GM13976 (cell line): ENCODE measurements at places on chromosomes 5 and 9.

DNA sequence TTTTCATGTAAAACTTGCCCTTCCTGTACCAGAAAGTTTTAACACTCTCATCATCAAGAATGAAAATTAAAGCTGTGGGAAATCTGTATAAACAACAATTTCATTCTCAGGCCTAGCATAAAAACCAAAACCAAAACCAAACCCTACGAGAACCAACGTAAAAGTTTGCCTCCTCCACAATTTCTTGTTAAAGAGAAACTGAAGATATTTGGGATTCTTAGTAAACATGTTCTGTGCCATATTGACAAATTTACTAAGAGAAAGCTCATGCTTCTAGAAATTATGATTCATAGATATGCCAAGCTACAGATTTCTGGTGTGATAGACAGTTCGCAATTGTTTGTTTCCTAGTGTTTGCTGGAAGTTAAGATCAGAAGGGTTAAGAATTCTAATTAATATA lies 801.0 kb upstream of the NUDT12 start:
- DNase-seq = no peak

- DNase-seq = no peak
Measured at GRCh38 chr5:132828846-132829494, 1.5 kb downstream of the SHROOM1 start.

- DNase-seq = no peak
Measured at GRCh38 chr9:134247918-134248631, 78.2 kb upstream of the RXRA start.

- no peak for DNase-seq
Measured at GRCh38 chr5:168766426-168766700, 187.2 kb upstream of the PANK3 start.

DNA sequence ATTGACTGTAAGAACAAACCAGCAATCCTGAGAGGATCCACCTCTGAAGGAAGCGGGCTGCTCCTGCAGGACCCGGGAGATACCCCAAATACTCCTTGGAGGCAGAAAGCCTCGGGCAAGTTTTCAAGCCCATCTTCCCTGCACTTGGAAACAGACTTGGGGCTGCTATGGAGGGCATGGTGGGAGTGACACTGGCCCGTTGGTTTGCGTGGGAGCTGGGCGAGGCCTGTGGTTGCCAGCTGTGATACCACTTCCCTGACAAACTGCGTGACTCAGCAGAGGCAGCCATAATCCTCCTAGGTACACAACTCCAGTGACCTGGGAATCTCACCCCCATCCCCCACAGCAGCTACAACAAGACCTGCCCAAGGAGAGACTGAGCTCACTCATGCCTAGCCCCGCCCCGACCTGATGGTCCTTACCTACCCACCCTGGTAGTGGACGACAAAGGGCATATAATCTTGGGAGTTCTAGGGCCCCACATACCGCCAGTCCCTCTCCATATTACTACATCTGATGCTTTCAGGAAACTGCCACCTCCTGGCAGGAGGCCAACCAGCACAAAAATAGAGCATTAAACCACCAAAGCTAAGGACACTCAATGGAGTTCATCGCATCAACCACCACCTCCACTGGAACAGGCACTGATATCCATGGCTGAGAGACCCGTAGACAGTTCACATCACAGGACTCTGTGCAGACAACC lies 38.1 kb upstream of the VLDLR start:
- no peak for DNase-seq

DNA sequence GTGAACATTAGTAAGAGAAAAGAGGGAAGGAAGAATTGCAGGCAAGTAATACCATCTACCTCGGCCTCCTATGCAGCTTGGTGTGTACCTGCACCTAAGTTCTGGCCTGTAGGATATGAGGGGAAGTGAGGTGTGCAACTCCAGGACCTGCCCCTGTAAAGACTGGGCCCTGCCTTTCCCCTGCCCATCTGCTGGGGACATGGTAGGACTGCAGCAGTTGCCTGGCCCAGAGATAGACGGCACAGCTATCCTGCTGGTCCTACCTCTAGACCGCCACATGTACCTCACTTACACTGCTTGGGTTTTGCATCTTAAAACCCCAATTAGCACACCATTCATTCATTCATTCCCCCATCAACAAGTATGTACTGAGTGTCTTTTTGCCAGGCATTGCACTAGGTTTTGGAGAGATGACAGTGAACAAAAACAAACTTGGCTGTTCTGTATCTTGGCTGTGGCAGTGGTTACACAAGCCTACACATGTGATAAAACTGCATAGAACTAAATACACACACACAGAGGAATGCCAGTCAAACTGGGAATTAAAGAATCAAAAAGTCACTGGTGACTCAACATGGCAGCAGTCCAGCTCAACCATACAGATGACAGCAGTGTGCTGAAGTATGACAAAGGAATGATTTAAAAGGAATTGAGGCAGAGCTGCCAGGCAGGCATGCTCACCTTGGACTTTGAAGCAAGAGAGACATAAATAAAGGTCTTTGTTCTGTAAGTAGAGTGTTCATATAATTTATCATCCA lies 23.3 kb upstream of the MGAT1 start:
- DNase-seq = no peak

GRCh38 chr5:170745481-170746071 lies 37.9 kb upstream of the GABRP start:
- peak; percentile 22 for DNase-seq

GRCh38 chr5:126919566-126919965 lies 110.8 kb downstream of the MARCHF3 start:
- no peak for DNase-seq

- DNase-seq = no peak
Measured at GRCh38 chr9:129458663-129459546, 162.0 kb downstream of the C9orf50 start.

DNA sequence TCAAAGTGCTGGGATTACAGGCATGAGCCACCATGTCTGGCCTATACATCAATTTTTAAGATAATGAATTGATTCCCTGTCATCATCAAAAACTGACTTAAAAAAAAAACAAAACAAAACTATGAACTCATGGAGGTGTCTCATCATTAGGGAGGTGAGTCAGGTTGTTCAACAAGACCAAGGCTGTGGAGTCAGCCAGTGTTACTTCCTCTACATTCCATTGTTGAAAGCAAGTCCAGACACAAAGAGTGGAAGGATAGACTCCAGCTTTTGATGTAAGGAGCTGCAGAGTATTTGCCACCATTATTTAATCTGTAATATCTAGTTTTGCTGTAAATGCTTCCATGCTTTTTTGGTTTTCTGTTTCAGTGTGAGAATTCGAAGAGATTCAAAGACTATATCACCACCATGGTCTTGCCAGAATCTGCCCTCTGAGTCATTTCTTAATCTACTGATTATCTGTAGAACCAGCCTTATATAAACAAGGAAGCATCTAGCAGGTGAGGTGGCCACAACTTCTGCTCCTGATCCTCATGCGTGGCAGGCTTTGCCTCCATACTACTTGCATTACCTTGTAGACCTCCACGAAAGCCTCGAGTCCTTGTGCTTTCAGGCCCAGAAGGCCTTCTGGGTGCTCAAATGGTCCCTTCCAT lies 156.1 kb downstream of the FGF1 start:
- no peak for DNase-seq

- peak; percentile 66 for DNase-seq
Measured at GRCh38 chr5:98769210-98769958, 4.1 kb upstream of the RGMB start.

- no peak for DNase-seq
Measured at GRCh38 chr9:69104830-69105527, 69.1 kb upstream of the TJP2 start.

- no peak for DNase-seq
Measured at GRCh38 chr9:83007521-83008300, 55.2 kb downstream of the RASEF start.

DNA sequence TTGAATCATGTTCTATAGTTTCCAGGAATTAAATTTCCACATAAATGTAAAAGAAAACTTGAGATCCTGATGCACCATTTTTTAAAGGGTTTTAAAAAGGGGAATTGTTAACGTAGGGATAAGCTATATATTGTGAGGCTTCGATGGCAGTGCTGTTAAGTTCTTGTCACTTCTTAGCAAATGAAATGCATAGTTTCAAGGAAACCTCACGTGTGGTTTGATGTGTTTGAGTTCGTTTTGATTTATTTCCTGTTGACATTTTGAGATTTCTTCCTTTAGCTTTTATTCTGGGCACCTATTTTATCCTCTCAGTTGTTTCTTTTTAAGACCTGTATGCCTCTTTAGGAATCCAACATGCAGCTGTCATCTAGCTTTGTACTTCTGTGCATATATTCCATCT lies 301.0 kb downstream of the DOCK8 start:
- DNase-seq = no peak

DNA sequence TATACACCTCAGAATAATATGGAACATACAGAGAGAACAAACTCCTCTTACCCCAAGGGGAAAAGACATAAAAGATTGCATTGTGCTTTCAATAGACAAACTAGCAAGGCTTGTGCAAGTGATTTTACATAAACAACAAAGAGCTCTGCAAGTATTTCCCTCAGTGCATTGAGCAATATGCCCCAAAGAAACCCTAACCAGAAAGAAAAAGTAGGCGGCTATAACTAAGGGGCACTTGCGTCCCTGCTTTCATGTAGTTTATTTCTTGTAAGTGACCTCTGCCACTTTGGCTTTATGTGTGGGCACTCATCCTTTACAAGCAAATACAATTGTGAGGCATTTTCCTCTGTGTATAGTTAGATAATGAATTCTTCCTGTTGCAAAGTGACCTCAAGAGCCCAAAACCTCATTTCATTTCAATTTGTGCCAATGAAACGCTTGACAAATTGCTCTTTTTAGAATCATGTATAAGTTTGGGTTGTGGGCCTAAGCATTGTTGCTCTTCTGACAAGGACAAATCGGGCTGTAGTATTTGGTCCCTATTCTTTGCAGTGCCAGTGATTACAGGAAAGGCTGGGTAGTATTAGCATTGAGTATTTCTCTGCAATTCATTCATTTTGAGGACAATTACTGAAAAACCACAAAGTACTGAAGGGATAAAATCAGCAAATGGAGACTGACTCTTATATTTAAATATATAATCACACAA lies 282.2 kb downstream of the DTWD2 start:
- no peak for DNase-seq

- no peak for DNase-seq
Measured at GRCh38 chr5:57734296-57734695, 251.7 kb upstream of the ACTBL2 start.

DNA sequence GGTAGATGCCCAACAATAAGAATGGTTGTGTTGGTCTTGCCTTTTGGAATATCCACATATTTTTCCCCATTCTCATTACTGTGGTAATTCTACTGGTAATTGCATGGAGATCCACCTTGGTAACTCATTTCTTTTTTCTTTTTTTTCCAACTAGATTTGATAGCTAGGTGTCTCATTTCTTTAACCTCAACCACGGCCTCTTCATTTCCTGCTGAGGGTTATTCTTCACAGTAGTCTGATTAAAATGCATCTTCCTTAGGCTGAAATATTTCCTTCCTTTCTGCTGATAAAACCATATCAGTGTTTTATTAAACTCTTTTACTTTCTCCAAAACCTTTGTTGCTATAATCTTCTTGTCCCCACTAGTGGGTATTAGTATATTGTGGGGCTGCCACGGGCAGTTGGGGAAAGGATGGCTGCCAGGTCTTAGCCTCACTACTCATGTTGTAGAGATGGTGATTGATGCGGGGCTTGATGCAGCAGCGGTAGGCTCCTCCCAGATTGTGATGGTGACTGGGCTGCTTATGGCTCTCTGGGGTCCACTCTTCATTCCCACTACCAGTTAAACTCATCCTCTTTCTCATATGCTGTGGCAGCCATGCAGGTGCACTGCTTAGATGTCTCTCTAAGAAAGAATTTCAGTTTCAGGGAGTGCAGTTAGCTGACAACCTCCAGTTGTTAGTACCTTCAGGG lies 35.9 kb downstream of the KIF2A start:
- no peak for DNase-seq

- no peak for DNase-seq
Measured at GRCh38 chr9:22625540-22625939, 178.9 kb downstream of the DMRTA1 start.

DNA sequence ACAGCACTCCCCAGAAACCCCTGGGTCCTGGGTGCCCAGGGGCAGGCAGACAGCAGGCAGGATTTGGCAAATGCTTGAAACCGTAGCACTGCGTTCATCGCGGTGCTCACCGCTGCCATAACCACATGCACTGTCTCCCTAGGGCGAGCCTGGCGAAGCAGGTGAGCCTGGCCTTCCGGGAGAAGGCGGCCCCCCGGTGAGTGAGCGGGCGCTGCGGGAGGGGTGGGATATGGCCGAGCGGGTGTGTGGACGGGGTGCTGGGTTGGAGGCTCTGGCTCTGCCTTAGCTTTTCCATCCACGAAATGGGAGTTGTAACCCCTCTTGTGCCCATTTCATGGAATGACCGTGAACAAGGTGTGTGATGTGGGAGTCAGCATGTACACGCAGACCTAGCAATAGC lies 66.8 kb upstream of the FCN2 start:
- DNase-seq = no peak

DNA sequence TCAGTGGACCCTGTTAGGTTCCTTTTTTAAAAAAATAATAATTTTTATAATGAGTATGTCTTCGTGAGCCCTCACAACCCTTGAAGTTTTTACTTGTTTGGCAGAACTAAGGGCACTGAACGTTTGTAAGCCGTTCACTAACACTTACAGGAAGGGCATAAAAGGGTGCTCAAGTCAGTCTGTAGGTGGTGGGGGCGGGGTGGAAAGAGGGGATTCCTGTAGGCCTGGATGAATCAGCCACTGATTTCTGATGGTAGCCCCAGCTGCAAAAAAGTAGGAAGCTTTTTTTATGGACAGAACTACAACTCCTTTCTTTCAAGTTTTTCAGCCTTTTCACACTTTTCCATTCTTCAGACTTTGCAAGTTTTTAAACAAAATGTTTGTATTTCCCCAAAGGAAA lies 35.8 kb downstream of the PIK3R1 start:
- DNase-seq = no peak

DNA sequence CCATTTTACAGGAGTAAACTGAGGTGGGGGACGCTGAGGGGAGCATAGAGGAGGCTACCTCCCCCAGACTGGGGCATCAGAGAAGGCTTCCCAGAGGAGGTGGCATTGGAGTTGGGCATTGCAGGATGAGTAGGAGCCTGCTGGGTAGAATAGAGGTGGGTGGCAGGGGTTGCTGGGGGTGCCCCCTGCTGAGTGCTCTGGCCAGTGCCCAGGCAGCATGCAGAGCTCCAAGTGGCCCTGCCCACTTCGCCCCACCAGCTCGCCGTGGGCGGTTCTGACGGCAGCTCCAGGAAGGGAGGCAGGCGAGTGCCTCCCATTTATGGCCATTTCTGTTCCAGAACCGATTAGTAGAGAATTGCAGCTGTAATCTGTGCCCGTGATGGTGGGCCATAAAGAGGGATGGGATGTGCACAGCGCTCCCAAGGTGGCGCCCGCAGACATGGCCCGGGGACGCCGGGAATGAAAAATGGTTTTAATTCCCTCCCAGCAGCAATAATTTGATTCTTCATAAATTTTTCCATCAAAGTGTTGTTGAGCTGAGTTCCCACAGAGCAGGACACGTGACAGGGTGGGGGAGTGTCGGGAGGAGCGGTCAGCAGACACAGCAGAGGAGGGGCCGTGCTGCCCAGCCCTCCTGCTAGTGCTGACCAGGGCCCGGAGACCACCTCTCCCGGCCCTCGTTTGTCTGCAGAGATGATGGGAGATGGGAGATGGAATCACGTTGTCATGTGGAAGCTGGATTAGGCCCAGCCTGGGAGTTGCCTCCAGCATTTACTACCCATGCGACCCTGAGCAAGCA lies 75.5 kb downstream of the LMX1B start:
- DNase-seq = no peak

- no peak for DNase-seq
Measured at GRCh38 chr9:122354536-122355199, 16.2 kb upstream of the PTGS1 start.
